Suprapubic skin (tissue), 4 donors: ENCODE measurements at places on chromosomes 6 and 20.

DNA sequence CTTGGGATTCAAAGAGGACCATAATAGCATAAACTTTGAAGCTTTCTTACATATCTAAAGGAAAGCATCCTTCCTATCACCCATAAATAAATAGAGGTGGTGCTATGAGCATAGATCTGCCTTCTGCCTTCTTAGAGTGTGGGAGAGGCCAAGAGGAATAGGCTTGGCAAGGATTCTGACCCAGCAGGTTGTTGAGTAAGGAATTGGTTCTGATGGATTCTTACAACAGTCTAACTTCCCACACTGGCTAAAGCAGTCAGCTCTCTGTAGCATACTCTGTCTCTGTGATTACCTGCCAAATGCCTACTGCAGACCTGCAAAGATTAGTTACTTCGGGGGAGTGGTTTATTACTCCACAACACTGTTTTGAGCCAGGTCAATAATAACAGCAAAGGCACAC lies 198.0 kb upstream of the RAB32 start:
- no peak for DNase-seq

- no peak for DNase-seq
Measured at GRCh38 chr6:74632196-74632875, 573.5 kb downstream of the COL12A1 start.

DNA sequence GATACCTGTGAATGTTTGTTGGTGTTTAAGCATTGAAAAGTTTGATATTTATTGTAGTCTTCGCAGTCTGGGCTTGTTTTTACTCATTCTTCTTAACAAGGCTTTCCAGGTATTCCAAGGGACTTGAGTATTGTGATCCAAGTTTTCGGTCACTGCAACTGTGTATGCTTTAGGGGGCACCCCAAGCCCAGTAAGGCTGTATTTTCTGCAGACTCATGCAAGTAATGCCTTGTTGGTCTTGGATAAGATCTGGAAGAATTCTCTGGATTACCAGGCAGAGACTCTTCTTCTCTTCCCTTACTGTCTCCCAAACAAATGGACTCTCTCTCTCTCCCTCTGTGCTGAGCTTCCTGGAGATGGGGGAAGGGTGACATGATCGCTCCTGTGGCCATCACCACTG lies 82.1 kb downstream of the RFPL4B start:
- DNase-seq = no peak

DNA sequence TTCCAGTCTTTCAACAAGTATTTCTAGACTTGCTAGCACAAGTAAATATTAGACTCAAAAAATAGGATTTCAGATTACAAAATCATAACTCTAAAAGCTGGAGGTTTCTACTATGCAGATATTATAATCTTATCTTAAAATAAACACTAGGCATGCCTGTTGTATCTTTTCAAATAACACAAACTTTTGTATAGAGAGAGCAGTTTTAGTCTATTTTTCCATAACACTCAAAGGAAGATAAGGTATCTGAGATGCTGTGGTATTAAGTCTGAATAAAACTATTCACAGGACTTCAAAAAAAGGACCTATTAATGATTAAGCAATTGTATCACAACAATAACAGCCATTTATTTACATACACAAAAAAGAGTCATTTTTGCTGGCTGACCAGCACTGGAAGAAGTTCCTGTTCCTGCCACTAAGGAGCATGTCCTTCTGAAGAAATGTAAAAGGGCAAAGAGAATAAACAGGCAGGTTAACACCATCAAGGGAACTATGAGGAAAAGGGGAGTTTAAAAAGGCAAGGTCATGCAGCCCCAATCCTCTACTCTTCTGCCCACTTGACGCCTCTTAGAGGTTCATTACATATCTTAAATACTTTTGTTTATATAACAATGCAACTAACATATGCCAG lies 39.4 kb downstream of the REPS1 start:
- no peak for DNase-seq

GRCh38 chr6:34157236-34157830 lies 11.4 kb upstream of the GRM4 start:
- peak; percentile 13 for DNase-seq
